Stimulated activated CD4-positive, alpha-beta T cell treated with anti-CD3 and anti-CD28 coated beads, Interleukin-1b, Interleukin-23, amount 100 ng/mL, for 1 hour (primary cell): ENCODE measurements at places on chromosomes 2 and 18.

- no peak for DNase-seq
Observed at GRCh38 chr2:191661097-191661924, 16.6 kb upstream of the NABP1 start.

GRCh38 chr2:145919477-145919876 is 1399.6 kb upstream of the ZEB2 start:
- DNase-seq, result no peak

DNA sequence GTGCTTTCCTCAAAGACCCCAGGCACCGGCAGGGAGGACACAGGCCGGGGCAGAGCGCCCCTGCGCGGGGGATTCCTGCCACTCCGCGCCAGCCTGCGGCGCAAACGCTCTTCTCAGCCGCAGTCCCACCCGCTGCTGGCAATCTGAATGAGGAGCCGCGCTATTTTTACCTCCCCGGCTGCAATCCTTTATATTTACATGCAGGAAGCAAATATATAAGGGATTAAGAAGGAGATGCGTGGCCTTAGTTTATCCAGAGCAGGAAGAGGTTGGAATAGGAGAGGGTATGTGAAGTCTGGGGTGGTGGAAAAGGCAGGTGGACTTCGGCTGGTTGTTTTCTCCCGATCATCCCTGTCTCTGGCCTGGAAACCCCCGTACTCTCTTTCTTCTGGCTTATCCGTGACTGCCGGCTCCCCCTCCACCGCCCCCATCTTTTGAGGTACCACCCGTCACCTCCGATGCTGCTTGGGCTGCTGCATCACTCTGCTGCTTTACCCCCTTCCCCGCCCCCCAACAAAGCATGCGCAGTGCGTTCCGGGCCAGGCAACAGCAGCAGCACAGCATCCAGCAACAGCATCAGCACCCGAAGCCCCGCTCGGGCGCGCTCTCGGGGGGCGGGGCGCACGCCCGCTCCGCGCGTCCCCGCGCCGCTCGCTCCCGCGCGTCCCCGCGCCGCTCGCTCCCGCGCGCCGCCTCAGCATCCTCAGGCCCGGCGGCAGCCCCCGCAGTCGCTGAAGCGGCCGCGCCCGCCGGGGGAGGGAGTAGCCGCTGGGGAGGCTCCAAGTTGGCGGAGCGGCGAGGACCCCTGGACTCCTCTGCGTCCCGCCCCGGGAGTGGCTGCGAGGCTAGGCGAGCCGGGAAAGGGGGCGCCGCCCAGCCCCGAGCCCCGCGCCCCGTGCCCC is at the start of gene ADAM23:
TSS of gene ADAM23 (plus strand) at position 700 of the 902 bp plus-strand sequence. CDS start 335 bp downstream, outside the sequence.
- peak; percentile 4 for DNase-seq

DNA sequence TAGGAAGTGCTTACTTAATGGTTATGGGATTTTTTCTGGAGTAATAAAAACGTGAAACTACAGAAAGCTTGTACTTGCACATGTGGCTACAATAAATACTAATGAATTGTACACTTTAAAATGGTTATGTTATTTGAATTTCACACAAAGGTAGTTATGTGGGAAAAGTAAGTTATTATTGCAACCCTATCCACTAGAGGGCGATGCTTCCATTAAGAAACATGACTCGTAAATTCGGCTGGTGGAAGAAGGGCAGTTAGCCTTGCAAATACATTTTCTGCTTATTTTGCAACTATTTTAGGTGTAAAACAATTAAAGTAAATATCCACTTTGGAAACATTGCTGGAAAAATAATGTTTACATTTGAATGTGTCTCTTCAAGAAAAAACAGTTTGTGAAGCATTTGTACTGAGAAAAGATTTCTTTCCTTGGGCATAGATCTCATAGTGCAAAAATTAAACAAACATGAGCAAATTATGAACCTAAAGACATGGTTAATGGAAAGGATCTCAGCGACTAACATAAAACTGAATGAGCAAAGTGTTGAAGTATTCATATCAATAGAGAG is 68.1 kb upstream of the CSRNP3 start:
- DNase-seq, result no peak

- no peak for DNase-seq
Observed at GRCh38 chr2:222747526-222748160, 76.2 kb downstream of the MOGAT1 start.

GRCh38 chr2:158458617-158458920 is 1.8 kb downstream of the PKP4 start:
- DNase-seq, result no peak

GRCh38 chr18:10797896-10798295 is 272.1 kb downstream of the NAPG start:
- no peak for DNase-seq

GRCh38 chr2:233108611-233109490 is 48.7 kb downstream of the INPP5D start:
- no peak for DNase-seq

DNA sequence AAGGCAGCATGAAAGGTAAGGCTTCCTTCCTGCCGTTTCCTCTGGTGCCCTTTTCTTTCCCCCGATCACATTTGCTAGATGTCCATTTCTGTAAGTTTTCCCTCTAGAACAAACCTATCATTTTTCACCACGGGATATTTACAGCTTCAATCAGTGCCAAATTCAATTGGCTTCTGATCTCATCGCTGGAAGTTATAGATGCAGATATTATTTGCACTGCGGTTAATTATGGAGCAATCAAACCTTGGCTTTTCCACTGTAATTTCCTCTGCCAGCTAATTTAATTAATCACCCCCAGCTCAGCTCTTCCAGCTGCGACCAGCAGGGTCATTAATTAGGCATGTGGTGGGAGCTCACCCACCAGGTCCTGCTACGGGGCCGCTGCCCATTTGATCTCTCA is 86.1 kb downstream of the GBX2 start:
- DNase-seq, result no peak

DNA sequence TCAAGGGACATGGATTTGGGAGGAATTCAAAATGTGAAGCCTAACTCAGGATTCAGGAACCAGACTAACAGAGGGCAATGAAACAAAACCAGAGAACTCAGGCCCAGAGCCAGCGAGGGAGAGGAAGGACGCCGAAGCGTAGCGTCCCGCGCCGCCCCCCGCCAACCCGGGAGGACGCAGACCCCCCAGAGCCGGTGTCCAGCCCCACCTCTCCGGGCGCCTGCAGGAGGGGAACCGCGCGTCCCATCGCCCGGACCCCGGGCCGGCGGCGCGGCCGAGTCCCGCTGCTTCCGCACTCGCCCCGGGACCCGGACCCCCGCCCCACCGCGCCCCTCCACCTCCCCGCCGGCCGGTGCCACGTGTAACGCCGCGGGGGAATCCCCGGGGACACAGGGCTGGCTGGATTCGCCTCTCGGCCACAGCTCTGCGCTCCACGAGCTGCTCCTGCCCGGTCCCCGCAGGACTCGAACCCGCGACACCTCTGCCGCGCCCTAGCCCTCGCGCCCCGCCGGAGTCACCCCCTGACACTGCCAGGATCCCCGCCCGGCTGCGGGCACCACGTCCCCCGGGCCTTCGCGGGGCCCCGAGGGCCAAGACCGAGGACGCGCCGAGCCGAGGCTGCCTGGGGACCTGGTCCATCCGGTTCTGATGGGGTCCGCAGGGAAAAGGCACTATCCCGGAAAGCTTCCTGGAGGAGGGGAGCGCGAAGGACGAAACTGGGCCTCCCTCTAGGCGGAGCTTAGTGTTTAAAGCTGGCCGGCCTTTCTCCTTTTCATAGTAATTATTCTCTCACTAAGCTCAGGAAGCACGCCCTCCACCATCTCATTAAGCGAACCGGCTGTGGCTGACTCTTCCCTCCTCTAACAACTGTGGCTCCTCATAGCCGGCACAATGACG is 40.4 kb upstream of the FAM124B start:
- DNase-seq, result no peak

- DNase-seq, result no peak
Observed at GRCh38 chr2:123916531-123916930, 108.6 kb upstream of the CNTNAP5 start.

- DNase-seq, result no peak
Observed at GRCh38 chr2:95670167-95670566, 78.4 kb downstream of the TRIM43 start.

GRCh38 chr2:11305338-11305737 is 39.1 kb downstream of the ROCK2 start:
- DNase-seq, result no peak

DNA sequence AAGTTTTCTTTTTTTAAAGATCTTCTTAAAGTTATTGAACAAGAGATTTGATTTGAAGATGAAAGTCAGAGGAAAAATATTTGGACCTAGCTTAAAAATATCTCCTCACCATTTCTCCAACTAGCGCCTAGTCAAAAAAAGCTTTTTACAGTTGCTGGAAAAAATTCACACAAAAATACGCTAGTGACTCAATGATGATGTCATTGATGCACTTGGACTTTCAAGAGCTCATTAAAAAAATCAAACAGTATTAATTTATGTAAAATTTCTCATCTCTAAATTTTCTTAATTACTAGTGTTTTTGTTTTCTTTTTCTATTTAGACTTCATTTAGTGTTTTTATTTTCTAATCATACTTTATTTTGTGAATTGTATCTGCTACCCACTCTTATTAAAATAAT is 41.8 kb downstream of the CIB4 start:
- no peak for DNase-seq

- no peak for DNase-seq
Observed at GRCh38 chr2:239943571-239943970, 81.6 kb downstream of the NDUFA10 start.

DNA sequence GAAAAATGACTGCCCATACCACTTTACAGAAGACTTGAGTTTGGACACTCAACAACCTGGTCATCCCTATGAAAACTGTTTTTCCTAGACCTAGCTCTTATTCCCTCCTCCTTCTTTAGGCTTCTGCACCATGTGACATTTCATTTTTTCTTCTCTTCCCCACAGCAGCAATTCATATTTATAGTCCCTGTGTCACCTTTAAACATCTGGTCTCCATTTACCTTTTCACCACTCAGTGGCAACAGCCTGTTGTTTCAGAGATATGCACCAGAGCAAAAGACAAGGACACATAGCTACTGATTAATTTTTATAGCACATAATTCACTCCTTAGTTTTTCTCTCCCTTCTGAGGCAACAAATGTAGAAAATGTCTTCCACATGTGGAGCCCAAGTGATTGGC is 118.7 kb downstream of the RIT2 start:
- DNase-seq, result no peak

DNA sequence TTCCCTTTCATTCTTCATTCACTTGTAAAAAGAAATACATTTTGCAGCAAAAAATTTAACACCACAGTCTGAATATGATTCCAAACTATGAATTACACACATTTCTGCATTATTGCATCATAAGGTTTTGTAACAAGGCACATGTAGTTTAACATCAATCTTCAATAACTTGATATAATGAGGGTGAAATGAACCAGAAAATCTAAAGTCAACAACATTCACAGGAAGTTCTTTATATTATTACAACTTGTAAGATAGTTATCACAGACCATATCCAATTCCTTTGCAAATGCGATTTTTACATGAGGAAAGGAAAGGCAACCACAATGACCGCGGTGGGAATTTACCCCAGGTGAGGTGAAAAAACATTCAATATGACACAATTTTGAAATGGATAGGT is 213.3 kb downstream of the NAPG start:
- DNase-seq, result no peak

DNA sequence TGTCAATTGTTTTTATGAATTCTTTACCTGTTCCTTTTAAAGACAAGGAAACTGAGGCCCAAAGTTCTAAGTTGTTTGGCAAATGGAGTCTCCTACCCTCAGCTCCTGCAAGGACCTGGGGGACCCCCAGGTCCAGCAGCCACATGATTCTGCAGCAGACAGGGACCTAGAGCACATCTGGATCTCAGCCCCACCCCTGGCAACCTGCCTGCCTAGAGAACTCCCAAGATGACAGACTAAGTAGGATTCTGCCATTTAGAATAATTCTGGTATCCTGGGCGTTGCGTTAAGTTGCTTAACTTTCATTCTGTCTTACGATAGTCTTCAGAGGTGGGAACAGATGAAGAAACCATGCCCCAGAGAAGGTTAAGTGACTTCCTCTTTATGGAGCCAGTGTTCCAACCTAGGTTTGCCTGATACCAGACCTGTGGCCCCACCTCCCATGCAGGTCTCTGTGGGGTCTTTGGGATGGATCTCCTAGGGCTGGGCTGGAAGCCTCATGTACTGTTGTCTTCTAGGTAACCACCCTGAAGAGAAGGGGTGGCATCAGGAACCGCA is 5.6 kb upstream of the CENPA start:
- DNase-seq, result no peak
